ENCODE measurements at places on chromosomes 7 and 10.

GRCh38 chr7:82128546-82128945 lies 315.0 kb downstream of the CACNA2D1 start:
- no peak for DNase-seq

DNA sequence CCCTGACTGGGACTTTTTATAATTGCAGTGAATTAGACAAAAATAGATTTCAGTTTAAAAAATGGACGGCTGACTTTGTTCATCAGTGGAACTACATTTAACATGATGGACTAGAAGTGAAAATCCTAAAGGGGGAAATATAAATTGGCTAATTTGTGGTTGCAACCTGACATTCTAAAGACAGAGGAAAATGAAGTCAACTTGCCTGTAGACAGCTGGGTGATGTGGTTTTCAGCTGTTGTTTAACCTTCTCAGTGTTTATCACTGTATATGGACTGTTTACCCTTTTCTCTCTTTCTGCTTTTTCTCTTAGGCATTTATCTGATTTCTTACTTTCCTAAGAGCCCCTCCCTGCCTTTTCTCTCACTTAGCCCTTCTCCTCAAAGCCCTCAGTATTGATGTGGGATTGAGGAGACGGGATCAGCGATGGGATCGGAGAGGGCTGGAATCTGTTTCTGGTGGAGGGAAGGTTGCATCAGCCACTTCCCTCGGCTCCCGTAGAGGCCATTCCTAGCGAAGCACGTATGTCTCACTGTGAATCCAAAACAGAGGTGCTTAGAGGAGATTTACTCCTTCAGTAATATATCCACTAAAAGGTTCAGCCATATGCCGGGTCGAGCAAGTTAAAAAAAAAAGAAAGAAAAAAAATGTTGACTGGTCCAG lies 109.0 kb upstream of the KLF6 start:
- DNase-seq, result no peak

GRCh38 chr7:51077316-51077986 lies 239.2 kb downstream of the COBL start:
- no peak for DNase-seq

GRCh38 chr7:44210107-44210506 lies 9.3 kb downstream of the YKT6 start:
- no peak for DNase-seq

DNA sequence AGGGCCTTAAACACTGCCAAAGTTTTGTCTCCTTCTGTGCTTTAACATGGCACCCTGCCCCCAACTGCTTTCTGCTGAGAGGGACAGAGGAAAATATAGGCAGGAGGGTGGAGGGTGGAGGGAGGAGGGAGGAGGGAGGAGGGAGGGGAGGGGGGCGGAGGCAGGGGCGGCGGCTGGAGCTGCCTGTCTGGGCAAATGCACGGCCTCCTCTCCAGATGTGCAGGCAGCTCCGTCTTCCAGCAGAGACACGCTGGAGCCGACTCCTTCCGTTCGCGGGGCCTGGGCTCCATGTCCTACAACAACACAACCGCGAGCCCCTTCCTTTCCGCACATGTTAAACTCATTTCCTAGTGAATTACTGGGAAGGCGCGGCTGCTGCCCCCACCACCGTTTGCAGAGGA lies 14.2 kb downstream of the EBF3 start:
- no peak for DNase-seq
